Mammary epithelial cell (primary cell): ENCODE measurements at places on chromosomes 7 and 10. TPM values are rescaled to one million over a fixed set of nuclear protein-coding genes. Genes with fewer than 3 reads are reported as not detected.

- no peak for DNase-seq
Measured at GRCh38 chr10:43202224-43202656, 64.0 kb downstream of the CSGALNACT2 start.

ZNF853 gene
- total RNA-seq: 0.21 and 0.59 TPM in 2 replicates

CPEB3 gene
- total RNA-seq: 1.5 and 2.2 TPM in 2 replicates

KLLN gene
- total RNA-seq: 1.0 and 1.1 TPM in 2 replicates

ARHGAP21 gene
- total RNA-seq: 207 TPM

HHEX gene
- 0.33 TPM for total RNA-seq

- DNase-seq: no peak
Measured at GRCh38 chr7:156639426-156640256, 933 bp upstream of the RNF32 start.

DNA sequence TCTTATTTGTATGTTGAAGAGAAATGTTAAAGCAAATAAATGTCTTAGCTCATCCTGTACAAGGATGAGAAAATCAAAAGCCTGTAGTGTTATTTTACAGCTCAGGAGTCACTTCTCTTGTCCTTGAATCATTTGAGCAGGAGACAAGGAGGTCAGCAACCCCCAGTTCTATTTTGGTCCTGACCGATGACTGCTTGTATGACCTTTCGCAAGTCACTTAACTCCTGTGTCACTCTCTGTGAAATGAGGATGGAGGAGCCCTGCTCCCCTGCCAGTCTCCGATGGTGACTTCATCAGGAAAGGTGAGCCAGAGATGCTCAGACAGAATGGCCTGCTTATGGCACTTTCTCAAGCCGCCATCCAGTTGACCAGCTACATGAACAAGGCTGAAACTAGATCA, 101.0 kb downstream of the CELF2 start:
- no peak for DNase-seq

DNA sequence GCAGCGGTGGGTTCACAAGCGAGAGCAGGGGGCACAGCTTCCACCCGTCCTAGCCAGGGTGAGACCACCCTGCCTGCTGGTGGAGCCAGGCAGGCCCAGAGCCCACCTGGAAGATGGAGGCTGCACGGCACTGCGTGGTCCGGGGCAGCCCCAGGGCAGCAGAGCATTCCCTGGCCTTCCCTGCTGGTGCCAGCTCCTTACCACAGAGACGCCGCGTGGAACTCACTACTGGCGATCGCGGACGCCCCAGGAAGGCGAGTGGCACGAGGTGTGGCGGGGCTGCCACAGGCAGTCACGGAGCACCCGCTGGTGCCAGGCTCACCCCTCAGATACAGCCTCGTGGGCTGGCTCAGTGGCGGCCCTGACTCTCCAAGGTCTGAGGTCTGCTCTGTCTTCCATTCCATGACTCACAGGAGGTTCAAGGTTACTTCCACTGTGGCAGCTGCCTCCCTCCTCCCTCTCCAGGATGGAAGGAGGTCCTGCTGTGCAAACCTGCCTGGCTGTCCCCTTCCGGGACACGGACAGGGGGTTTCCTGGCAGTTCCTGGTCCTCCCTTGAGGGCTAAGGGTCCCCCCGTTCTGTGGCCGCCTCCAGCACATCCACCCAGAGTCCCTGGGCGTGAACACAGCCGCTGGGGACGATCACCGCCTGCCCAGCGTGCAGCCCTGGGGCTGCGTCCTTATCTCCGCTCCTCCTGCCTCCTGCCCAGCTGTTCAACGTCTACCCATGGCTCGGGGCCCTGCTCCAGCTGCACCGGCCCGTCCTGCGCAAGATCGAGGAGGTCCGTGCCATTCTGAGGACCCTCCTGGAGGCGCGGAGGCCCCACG, 3.1 kb downstream of the CYP2W1 start:
- peak; percentile 26 for DNase-seq

STMP1 gene
- total RNA-seq: 39.3 and 39.6 TPM in 2 replicates

DNA sequence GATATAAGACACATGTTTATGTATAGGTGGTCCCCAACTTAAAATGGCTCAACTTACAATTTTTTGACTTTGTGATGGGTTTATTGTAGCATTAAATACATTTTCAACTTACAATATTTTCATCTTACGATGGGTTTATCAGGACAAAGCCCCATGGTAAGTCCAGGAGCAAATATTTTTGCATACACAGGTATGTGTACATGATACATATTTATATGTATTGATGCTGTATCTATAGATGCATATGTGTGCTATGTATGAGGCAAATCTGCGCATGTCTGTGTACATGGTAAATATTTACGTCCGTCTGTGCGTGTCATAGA, 664 bp upstream of the UBE3C start:
- no peak for DNase-seq

- DNase-seq: no peak
Measured at GRCh38 chr7:631964-632830, 94.3 kb upstream of the DNAAF5 start.

HSPA12A gene
- total RNA-seq: 6.1 and 10.9 TPM in 2 replicates

DNA sequence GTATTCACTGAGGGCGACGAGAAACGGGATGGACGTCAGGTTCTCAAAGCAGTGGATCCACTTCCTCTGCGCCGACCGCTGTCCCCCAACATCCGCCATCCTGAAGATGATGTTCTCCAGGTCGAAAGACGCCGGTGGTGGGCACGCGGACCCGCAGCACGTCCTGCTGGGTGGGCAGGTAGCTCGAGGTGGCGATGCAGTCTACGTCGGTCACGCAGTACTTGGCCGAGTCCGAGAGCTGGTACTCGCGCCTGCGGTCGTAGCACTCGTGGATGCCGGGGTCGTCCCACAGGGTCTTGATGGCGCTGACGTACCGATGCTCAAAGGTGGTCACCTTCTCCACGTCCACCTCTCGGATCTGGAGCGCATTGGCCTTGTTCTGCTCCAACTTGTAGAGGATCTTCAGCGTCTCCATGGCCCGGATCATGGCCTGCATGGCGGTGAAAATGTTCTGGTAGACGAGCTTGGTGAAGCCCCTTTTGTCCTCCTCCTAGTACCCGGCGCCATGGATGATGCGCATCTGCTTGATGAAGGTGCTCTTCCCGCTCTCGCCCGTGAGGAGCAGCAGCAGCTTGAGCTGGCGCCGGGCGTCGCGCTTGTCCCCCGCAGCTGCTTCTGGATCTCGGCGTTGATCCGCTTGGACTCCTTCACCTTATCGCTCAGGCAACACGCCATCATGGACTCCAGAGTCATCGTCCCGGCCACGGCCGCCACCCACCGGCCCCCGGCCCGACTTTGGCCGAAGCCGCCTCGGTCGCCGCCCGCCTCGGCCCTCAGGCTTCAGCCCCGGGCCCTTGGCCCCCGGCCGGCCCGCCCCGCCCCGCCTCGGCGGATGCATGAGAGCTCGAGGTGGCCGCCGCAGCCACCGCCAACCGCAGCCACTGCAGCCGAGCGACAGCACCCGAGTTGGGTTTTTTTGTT, 122.9 kb upstream of the KCTD7 start:
- DNase-seq: no peak

DNA sequence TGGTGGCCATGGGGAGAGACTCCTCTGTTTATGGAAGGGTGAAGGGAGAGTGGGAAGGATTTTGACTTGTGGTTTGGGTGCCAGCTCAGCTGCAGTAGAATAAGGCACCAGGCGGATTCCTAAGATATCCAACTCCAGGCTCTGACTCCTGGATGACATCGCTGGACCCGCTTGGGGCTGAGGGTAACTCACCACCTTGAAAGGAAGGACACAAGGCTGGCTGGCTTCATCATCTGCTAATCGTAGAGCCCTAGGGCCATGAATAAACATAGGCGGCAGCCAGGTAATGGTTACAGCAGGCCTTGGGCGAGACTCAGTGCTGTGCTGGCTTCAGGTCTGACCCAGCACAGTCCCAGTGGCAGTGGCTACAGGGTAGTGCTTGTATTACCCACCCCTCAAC, 16.7 kb upstream of the LIPK start:
- DNase-seq: no peak

GRCh38 chr10:127880557-127880956, 12.2 kb downstream of the CLRN3 start:
- DNase-seq: no peak

NSMCE4A gene
- 23.8 and 28.6 TPM in 2 replicates for total RNA-seq

SLC25A28 gene
- 16.8 TPM for total RNA-seq

- no peak for DNase-seq
Measured at GRCh38 chr10:6231146-6231545, 28.4 kb downstream of the PFKFB3 start.

- DNase-seq: no peak
Measured at GRCh38 chr7:157437519-157438061, 100.8 kb downstream of the DNAJB6 start.

- peak; percentile 33 for DNase-seq
Measured at GRCh38 chr10:30176182-30176581, 116.8 kb upstream of the JCAD start.

DNA sequence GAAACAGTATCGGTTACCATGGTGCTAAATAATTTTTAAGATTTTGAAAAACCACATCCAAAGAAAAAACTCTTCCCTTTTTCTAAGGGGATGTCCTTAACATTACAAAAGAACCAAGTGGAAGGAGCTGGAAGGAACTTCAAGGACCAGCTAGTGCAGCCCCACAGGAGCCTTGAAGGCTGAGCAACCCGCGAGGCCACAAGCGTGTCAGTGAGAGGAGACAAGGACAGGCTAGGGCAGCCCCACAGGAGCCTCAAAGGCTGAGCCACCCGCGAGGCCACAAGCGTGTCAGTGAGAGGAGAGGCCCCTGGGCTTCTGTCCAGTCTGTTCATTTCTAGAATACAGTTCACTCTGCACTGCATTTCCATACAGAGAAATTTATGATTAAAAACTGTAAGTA, 80.1 kb upstream of the ATP6V0A4 start:
- no peak for DNase-seq

CTNNA3 gene
- total RNA-seq: not detected in 2 replicates

DNA sequence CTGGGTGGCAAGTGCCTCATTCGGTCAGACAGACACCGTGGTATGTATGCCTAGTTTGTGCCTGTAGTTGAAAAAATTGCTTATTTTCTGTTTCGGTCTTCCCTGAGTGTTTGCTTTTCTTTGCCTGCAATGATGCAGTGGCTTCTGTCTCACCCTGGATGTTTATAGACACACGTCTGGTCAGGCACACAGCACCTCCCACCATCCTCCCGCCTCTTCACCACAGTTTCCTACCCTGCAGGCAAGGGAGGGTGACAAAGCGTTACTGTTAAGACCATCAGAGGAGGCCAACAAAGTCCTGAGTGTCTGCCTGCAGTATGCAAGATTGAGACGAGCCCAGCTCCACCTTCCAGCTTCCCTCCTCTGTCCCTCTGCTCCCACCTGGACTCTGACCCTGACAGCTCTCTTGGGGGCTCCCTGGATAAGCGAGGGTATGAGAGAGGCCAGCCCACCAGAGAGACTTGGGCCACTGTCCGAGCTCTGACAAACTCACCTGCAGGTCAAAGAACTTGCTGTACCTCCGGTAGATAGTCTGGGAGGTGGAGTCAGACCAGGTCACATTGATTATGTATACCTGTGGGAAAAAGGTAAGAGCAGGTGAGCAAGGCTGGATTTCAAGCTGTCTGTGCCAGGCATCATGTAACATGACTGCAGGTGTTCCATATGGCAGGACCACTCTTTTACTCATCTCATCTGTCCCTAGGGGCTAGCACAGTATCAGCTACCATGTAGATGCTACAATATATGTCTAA, 54.4 kb downstream of the SH3PXD2A start:
- DNase-seq: peak; percentile 98

ZNF12 gene
- 21.0 TPM for total RNA-seq

DNA sequence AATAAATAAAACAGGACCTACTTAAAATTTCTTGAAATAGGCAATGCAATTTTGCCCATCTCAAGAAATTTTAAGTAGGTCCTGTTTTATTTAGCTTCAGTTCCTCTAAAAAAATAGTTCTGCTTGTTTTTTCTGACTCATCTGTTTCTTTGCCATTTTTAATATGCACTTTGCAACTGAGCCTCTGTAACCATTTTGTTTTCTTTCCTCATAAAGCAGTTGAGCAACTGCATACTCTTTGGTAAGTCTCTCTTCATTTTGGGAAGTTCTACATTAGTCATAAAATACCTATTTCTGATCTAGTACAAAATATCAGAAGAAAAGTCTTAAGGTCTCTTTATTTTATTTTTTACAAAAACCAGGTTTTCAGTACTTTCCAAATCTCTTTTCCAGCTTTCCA, 18.0 kb downstream of the TAS2R40 start:
- peak; percentile 45 for DNase-seq
